ENCODE measurements at places on chromosomes 4 and X.

DNA sequence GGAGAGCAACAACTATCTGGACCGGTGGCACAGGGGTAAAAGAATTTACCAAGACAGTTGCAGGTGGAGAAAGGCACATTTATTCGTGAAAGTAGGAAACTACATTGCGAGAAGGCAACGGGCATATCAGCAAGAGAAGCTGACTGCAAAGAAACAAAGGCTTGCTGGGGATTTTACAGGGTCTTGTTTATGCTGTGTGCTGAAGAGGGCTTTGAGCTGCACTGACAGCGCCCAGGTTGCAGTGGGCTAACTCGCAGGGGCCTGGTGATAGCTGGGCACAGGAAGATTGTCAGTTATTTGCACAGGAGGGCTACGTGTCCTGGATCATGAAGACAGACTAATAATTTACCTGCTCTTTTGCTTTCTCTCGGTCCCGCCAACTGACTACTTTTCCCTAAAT is 10.7 kb downstream of the TLR3 start:
- no peak for DNase-seq

DNA sequence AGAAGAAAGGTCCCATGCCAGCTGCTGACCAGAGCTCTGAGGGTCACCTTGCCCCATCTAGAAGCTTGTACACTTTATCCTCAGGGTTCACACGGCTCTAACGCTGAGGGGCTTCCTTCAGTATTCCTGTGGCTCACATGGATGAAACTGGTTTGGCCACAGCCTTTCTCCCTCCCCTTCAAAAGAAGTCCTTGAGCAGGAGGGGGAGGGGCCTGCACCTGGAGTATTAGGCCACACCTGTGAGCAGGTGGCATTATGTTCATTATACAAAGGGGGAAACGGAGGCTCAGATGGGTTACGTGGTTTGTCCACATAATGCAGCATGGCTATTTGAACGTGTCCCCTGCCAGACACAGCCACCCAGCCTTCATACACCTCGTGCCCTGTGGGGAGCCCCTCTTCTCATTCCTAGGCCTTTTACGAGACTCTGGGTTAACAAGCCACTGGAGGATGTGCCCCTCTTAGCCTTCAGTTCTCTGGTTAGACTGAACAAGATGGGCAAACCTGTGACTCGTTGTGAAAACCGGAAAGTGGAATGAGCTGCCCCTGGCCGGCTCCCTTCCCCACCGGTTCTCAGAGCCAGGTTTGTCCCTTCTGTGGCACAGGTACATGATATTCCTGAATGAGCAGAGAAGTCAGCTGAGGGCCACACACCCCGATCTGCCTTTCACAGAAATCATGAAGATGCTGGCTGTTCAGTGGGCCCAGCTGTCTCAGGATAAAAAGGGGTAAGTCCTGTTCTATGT is 27.2 kb upstream of the JAKMIP1 start:
- no peak for DNase-seq

GRCh38 chr4:81905971-81906370 is 434.3 kb upstream of the RASGEF1B start:
- DNase-seq = peak; percentile 92

DNA sequence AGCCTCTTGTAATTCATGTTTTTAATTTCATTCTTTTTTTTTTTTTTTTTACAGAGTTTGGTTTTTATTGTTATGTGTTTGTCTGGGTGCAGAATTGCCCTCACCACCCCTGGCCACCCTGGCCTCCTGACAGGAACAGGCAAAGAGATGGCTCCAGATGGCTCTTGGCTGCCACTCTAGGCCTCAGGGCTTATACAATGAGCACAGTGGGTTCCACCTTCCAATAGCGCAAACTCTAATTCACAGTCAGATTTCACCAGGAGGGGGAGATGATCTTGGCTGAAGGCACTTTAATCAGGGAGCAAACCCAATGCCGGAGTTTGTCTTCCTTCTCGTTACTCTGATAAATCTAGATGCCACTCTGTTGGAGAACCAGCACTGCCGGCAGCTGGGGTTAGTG is 24.8 kb downstream of the CPE start:
- no peak for DNase-seq

GRCh38 chrX:22310779-22311178 is 38.1 kb downstream of the CBLL2 start:
- no peak for DNase-seq

DNA sequence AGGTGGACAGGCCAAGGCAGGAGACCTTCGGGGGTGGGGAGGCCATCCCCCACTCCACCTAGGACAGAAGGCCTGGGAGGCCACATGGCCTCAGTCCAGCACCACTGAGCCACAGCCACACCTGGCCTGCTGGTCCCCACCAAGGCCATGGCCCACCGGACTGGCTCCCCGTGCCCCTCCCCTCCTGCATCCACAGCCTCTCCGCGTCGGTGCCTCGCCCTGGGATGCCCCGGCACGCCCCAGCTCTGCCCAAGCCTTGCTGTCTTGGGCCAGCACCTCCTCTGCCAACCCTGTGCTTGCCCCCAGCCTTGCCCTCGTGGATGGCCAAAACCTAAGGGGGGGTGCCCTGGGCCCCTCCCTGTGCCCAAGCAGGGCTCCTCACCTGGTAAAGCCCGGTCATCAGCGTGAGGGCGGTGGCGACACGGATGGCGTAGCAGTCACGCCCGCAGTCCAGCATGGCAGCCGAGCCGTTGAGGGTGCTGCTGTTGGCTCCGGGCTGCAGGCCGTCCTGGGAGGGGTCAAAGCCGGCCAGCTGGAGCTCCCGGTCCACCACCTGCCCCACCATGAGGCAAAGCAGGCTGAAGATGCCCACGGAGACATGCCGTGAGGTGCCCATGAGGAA is 2.3 kb downstream of the SLC26A1 start:
- no peak for DNase-seq

GRCh38 chr4:188554413-188554812 is 415.2 kb downstream of the TRIML1 start:
- no peak for DNase-seq

- DNase-seq = no peak
These were observed 161.2 kb downstream of the STK32B start for GRCh38 chr4:5212255-5213013.

DNA sequence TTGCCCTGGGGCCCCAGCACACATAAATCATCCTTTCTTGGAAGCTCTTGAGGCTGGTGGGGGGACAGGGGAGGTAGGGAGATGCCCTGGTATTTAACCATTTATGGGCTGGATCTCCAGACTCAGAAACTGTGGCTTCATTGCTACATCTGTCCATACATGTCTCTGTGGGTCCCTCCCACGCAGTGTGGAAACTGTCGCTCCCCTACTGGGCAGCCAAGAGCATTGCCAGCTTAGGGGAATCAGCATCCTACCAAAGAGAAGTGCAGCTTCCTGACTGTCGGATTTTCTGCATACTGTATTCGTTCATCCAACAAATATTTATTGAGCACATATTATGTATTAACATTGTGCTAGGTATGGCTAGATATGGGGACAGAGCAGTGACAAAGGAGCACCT is 3.7 kb downstream of the GRIPAP1 start:
- no peak for DNase-seq

DNA sequence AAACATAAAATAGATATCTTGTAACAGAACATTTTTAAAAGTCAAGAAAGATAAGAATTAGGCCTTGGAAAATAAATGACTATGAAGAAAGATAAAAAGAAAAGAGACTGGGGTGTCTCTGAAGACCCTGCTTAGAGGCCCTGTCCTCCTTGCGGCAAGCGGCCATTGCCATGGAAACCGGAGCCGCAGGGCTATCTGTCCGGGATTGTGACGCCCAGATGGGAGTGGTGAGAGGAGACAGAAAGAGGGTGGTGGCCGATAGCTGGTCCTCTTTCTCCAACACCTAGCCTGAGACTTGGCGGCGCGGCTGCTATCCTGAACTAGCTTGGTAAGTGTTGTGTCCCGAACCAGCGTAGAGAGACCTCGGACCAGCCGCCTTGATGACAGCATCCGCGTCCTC is at the start of gene DUSP21:
TSS of gene DUSP21 (plus strand) at position 269 of the 400 bp plus-strand sequence. CDS start at position 381, 112 bp downstream.
- no peak for DNase-seq

DNA sequence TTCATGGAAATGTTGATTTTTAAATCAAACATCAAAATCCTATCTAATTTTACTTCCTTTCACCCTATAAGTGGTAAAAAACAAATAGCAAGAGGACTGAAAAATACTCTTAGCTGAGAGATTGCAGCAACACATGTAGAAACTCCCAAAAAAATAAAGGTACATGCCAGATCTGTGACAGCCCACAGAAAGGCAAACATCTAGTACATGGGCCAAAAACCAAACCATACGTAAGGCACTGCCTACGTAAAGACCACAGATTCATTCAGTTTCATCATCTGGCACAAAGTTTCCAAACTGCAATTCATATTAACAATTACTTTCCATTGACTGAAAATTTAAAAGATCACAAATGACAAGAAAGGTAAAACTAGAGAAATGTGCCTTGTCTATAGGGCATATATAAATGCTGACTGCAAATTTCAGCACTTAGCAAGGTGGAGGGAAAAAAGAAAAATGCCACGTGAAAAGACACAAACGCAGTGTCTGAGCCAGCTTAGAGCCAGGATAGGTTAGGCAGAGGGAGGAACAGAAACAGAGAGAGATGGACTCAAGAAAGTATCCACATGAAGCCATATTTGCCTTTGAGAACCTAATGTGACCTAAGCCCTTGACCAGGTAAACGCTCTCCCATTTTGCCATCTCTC is 88.1 kb downstream of the TSPAN5 start:
- DNase-seq = no peak

DNA sequence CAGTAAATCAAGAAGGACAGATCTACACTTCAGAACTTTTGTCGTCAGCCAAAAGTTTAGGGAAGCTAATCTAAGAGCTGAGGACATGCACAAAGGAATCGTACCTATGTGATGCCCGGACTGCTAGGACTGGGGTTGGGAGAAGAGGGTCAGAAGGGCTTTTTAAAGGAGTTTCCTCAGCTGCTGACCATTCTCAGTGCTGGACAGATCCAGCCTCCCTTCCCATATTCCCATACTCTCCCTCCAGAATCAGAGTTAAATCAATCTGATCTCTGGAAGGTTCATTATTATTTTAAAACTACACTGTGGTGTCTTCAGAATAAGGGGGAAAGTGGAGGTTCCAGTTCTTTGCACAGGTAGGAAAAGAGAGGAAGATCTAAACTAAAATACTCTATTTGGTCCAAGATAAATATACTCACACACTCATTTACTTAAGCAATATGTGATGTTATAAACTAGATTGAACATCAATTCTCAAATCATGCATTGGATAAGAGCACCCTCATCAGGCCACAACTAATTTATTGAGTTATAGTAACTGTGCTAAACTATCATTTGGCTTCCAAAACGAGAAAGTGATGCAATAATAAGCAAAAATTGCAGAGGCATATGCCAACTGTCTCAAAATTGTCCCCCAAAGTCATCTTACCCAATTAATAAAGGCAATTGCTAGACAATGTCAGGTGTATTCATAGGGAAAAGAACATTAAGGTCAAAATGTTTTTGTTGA is 124.7 kb downstream of the HNRNPD start:
- DNase-seq = no peak

GRCh38 chrX:70253377-70254062 is 6.5 kb downstream of the P2RY4 start:
- DNase-seq = peak; percentile 26

GRCh38 chr4:152719801-152720556 is 40.2 kb upstream of the TMEM154 start:
- no peak for DNase-seq

DNA sequence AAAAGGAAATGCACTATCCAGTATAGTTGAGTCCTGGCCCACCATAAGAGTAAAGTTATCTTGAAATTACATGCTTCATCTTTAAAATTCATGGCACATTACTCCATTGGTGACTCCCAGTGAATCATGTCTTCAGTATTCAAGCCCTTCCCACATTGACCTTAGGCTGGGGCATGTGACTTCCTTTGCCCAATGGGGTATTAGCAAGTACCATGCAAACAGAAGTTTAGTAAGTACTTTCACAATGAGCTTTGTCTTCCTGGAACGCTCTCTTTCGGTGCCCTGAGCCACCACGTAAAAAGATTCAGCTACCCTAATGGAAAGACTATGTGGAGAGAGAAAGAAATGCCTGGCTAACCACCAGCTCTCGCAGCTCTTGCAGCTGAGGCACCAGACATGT is 235.4 kb downstream of the HNRNPD start:
- no peak for DNase-seq

- no peak for DNase-seq
These were observed 86.3 kb downstream of the GYPE start for GRCh38 chr4:143819029-143819428.

GRCh38 chr4:3321295-3321889 is 28.6 kb downstream of the RGS12 start:
- no peak for DNase-seq

GRCh38 chr4:184550476-184550875 is 76.1 kb upstream of the IRF2 start:
- no peak for DNase-seq

- no peak for DNase-seq
These were observed 1.1 kb upstream of the CUL4B start for GRCh38 chrX:120561634-120562568.

- no peak for DNase-seq
These were observed 48.7 kb upstream of the ARHGEF6 start for GRCh38 chrX:136829413-136829812.

GRCh38 chr4:30721185-30722091 is 1.3 kb downstream of the PCDH7 start:
- no peak for DNase-seq

Measured in kidney glomerular epithelial cell (primary cell).